Stimulated activated CD8-positive, alpha-beta memory T cell treated with anti-CD3 and anti-CD28 coated beads, Interleukin-4, amount 100 ng/mL, for 1 hour (primary cell): ENCODE measurements at places on chromosomes 1 and 21.
A peak's percentile ranks its signal among the peaks of the same experiment; 100 is the strongest.

- DNase-seq, result no peak
Measured at GRCh38 chr1:232207073-232207866, 422.7 kb downstream of the SIPA1L2 start.

DNA sequence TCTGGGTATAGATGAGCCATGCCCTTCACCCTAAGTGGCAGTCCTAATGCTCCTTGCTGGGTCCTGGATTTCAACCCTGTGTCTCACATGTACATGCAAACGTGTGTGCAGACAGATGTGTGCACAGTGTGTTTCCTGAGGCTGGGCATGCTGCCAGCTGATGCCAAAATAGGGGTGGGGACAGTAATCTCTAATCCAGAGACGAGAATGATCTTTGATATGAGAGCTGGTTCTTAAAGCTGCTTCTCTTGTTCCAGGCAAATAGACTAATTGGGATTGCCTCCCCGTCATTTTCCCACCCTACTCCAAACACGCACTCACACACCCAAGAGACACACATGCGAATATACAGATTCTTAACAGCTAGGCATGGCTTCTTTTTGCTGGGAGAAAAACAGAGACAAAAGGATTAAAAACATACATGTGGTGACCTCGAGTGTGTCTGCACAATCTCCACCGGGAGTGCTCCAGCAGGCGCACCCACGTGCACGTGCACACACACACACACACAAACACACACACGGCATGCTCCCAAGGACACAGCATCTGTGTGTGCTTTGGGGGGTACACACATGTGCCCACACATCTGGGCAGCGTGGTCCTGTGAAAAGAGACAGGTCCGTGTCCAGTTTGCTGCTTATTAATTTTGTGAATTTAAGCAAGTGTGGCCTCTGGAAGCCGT lies 102.1 kb upstream of the ZBTB40 start:
- DNase-seq, result no peak

GRCh38 chr1:63630666-63631065 lies 37.5 kb downstream of the PGM1 start:
- DNase-seq, result no peak

GRCh38 chr1:205020466-205020865 lies 22.5 kb upstream of the CNTN2 start:
- DNase-seq, result no peak

DNA sequence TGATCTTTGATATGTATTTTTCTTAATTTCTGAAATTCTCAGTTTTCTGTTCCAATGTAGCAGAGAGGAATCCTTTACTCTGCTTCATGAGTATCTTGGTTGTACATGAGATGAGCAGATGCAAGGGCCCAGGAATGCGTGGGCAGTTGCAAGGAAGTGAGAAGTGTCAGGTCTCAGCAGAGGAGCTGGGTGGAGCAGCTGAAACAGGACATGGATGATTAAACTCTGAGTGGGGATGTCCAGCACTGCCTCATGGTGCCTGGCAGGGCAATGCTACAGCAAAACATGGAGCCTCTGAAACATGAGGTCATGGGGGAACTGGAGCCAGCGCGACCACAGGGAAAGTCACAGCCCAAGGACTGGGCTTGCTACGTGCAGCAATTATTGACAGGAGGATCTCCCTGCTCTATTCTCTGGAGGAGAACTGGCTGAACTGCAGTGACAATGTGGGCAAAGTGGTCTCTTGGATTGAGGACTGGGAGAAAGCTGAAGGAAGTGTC lies 48.4 kb downstream of the COLGALT2 start:
- DNase-seq, result no peak

- DNase-seq, result no peak
Measured at GRCh38 chr1:161940866-161941591, 82.6 kb downstream of the OLFML2B start.

DNA sequence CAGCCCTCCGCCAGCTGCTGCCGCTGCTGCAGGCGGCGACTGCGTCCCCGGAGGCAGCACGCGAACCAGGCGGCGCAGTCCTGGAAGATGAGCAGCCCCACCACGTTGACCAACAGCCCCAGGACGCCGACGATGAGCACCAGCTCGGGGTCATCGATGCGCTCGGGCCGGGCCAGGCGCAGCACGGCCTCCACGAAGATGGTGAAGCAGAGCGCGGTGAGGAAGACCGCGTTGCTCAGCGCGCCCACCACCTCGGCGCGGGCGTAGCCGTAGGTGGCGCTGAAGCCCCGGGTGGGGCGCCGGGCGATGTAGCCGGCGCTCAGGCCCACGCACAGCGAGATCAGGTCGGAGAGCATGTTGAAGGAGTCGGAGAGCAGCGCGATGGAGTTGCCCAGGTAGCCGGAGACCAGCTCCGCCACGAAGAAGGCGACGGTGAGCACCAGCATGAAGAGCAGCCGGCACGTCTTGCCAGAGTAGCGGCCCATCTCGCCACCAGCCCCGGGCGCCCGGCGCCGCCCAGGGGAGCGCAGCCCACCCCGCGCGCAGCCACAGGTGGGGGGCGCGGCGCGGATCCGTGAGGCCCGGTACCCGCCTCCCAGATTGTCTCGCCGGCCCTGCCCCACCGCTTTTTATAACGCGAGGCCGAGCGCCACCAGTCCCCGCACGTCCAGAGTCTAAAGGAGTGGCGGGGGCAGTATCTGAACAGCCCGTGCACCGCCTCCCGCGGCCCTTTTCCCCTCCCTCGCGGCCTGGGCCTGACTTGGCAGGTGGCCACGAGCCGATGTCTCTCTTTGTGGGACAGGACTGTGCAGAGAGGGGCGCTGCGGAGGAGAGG lies at the start of gene SLC30A10:
Gene SLC30A10 (minus strand): TSS at position 602 of the 835 bp plus-strand sequence. CDS start 117 bp downstream, at position 485.
- no peak for DNase-seq

- no peak for DNase-seq
Measured at GRCh38 chr1:27144049-27144748, 10.7 kb downstream of the SLC9A1 start.

DNA sequence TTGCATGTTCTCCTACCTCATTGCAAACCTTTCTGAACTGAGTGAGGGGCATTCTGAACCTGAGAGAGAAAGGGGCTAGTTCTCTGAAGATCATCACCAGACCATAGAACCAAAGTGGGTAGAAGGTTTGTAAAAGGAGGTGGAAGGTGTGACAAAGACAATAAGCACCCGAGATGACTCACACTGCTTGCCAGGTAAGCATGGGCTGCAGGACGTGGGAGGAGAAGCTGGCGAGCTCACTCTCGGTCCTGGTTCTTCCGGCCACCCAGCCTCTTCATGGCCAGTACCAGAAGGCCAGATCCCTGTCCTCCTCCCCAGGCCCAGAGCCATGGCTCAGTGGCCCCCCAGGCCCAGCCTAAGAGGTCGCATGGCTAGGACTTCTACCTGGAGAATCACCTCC lies 128.3 kb downstream of the TMEM53 start:
- DNase-seq, result no peak

- DNase-seq, result no peak
Measured at GRCh38 chr1:174358786-174359453, 88.8 kb upstream of the GPR52 start.

GRCh38 chr1:54800899-54801759 lies at the start of gene TTC22:
Gene TTC22 (minus strand): TSS chr1:54801323. CDS start chr1:54801163, 160 bp downstream.
- DNase-seq, result peak; percentile 40

DNA sequence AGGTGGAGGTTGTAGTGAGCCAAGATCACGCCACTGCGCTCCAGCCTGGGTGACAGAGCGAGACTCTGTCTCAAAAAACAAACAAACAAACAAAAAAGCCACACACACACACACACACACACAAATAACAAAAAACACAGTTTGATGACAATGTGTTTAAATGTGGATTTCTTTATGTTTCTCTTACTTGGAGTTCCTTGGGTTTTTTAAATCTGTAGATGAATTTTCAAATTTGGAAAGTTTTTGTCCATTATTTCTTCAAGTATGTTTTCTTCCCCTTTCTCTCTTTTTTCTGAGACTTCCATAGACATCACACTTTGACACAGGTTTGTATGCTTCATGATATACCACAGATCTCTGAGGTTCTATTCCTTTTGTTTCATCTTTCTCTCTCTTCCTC lies 12.1 kb upstream of the PPIE start:
- no peak for DNase-seq

- no peak for DNase-seq
Measured at GRCh38 chr1:85085417-85085816, 37.1 kb upstream of the MCOLN3 start.

- DNase-seq, result no peak
Measured at GRCh38 chr1:87647430-87648177, 318.9 kb downstream of the LMO4 start.

GRCh38 chr21:46191686-46192575 lies 7.7 kb upstream of the SPATC1L start:
- DNase-seq, result no peak

- no peak for DNase-seq
Measured at GRCh38 chr1:86938855-86939254, 24.4 kb downstream of the HS2ST1 start.

GRCh38 chr1:68338081-68338480 lies 105.8 kb upstream of the WLS start:
- DNase-seq, result no peak

GRCh38 chr1:84538599-84538998 lies 32.2 kb upstream of the GNG5 start:
- no peak for DNase-seq

GRCh38 chr1:23799570-23800399 lies 769 bp downstream of the GALE start:
- no peak for DNase-seq

GRCh38 chr1:153509729-153510354 lies 25.9 kb downstream of the S100A6 start:
- DNase-seq, result peak; percentile 39

- no peak for DNase-seq
Measured at GRCh38 chr1:233102341-233102740, 151.9 kb downstream of the NTPCR start.

DNA sequence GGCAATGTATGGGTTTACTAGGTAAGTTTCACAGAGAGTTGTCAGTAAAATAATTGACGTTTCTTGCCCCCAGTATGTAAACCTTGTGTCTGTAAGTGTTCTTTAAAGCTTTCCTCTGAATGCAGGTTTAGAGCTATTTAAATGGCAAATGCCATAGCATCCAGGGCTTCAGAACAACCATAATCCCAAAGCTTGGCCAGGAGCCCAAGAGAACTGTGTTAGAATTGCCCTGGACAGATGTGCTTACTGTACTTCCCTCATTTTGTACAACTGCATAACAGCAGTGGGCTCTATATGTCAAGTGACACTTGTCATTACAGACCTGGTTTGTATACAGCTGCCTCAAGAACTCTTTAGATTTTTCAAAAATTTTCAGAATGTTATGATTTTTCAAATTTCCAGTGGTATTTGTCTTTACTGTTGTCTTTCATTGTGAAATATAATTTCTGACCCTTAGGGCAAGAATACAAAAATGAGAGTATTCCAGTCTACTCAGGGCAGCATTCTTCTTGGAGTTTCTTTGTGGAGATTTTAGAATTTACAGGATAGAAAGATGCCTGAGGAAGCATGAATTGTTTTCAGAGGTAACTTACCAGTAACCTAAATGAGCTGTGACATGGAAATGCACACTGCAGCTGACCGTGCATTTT lies 136.9 kb upstream of the L1TD1 start:
- no peak for DNase-seq

- DNase-seq, result no peak
Measured at GRCh38 chr1:27961646-27962221, 2.0 kb downstream of the XKR8 start.

- DNase-seq, result no peak
Measured at GRCh38 chr1:16212251-16212961, at the start of gene ARHGEF19. Gene ARHGEF19 (minus strand): TSS chr1:16212652. CDS start chr1:16209054, 3,598 bp downstream.

DNA sequence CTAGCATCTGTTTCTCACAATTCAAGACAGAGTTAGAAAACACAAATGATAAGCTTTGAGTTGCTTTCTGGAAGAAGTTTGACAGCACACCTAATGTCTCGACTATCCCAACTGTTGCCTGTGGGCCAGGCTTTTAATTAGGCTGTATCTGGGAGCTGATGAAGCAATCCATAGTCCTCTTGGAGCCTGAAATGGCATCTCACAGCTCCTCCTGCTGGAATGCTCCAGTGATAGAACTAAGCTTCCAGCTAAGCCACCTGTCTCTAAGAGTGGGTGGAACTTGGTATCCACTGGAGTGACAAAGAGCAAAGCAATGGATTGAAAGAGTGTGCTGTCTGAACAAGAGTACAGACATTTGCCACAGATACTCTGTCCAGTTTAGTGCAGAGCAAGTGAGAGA lies 605.3 kb upstream of the NR5A2 start:
- DNase-seq, result no peak

DNA sequence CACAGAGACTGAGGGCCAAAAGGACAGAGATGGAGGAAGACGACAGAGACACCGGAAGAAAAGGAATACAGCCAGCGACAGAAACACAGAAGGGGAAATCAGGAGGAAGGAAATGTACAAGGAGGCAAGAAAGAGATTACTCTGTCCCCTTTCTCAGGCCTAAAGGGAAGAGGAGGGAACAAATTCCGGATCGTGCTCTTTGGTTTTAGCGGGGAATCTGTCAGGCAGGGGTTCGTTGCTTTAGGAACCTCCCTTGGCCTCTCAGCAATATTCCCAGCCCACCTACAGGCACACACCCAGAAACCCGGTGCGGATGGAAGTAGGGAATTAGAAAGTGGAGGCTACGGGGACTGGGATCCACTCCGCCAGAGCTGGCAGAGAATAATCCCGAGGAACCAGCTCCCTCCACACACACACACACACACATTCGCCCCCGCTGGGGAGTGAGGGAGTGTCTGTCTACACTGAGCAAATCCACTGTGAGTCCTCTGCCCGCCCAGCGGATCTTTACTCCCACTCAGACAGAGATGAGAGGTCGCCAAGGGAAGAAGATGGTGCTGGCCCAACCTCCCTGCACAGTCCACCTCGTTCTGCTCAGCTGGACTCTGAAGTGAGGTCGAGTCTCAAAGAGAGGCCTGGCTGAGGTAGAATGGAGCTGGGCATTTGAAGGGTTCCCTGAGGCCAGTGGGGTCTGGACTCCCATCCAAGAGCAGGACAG lies 5.7 kb downstream of the TAL1 start:
- DNase-seq, result no peak

DNA sequence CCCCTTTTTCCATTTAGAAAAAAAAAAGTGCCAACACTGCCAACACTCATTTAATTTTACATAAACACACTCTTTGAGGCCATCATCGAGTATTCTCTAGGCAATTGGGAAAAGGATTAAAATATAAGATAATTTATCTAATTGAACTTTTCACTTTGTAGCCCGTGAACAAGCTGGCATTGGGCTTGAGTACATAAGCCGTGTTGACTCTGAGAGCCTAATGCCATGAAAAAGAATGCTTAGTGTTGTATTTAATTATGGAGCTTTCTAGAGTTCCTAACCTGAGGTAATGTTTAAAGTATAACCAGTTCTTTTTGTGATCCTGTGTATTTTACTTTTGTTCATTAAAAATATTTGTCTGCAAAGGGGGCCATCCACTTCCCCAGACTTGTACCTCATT lies 193.8 kb downstream of the LYPLAL1 start:
- DNase-seq, result no peak

GRCh38 chr1:236204039-236204438 lies 61.7 kb downstream of the GPR137B start:
- DNase-seq, result no peak
